ENCODE measurements at places on chromosomes 7 and 10.

DNA sequence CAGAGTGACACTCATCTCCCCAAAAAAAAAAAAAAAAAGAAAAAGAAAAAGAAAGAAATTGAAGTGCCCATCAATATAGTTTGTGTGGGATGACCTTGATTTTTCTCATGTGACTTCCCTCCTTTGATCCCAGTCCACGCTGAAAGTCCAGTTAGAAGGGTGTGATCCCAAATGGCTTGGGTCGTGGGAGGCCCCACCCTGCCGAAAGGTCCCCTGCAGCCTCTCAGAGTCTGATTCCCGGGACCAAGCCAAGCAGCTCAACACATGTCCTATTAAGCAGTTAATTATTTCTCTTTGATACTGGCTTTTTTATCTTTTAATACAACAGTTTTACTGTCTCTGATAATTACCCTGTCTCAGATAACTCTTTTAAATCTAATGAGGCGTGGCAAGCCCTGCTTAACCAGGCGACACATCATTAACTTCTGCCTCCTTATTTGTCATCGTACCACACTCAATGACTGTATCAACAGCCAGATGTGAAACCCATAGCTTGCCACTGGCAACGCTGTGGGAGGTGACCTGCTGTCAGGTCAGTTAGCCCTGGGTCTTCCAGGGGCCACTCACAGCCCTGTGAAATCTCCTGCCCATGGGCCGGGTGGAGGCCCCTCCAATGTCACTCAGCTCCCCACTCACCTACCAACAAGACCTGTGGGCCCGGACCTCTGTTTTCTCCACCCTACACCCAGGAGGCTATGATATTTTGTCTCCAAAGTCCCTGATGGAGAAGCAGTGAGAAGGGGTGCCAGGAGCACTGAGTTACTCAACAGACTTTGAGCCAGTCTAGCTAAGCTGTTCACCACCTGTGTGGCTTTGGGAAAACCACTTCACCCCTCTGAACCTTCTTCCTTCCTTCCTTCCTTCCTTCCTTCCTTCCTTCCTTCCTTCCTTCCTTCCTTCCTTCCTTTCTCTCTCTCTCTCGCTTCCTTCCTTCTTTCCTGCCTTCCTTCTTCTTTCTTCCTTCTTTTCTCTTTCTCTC, 110.0 kb upstream of the SFMBT2 start:
- no peak for DNase-seq

GRCh38 chr10:75772153-75772887, 340.9 kb downstream of the LRMDA start:
- no peak for DNase-seq

- DNase-seq: no peak
Observed at GRCh38 chr7:27462575-27463270, 200.0 kb downstream of the HIBADH start.

DNA sequence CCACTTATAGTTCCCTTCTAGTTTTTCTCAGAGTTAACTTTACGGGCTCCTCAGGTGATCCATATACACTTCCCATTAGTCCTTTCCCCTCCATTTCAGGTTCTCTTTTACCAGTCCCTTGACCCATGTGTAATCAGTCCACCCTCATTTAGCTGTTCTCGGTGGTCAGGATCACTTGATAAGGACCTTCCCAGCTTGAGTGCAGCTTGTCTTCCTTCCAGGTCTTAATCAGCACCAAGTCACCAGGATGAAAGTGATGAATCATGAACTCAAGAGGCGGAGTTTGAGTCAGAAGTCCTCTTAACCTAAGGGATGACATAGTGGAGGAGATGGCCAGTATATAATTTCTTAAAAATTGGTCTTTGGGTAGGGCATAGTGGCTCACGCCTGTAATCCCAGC, 63.1 kb upstream of the CNTNAP2 start:
- DNase-seq: no peak

GRCh38 chr7:116588225-116588624, 63.4 kb downstream of the CAV1 start:
- peak; percentile 71 for DNase-seq

DNA sequence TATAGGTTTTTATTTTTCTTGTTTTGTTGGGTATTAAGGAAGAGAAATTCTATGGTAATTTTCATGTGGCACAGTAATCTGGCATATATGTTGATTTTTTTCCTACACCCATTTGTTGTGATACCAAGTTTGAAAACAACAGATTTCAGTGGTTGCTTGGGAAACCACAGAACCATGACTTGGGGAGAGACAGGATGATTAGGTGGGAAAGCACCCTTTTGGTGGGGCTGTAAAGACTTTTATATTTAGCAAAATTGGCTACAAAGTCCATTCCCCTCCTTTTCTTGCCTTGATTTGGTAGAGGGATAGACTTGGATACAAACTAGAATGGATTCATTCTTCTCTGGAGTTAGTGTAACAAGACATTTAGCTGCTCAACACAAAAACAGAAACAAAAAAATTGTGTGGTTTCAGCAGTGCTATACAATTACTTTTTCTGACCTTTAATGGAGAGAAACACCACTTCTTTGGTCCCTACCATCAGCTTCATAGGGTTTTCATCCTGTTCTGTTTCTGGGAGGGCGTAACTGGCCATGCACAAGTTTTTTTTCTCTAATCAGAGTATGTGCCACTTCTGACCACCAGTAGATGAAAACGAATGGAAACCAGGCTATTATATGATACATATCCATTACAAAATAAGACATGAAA, 52.7 kb downstream of the FIGNL1 start:
- DNase-seq: no peak

DNA sequence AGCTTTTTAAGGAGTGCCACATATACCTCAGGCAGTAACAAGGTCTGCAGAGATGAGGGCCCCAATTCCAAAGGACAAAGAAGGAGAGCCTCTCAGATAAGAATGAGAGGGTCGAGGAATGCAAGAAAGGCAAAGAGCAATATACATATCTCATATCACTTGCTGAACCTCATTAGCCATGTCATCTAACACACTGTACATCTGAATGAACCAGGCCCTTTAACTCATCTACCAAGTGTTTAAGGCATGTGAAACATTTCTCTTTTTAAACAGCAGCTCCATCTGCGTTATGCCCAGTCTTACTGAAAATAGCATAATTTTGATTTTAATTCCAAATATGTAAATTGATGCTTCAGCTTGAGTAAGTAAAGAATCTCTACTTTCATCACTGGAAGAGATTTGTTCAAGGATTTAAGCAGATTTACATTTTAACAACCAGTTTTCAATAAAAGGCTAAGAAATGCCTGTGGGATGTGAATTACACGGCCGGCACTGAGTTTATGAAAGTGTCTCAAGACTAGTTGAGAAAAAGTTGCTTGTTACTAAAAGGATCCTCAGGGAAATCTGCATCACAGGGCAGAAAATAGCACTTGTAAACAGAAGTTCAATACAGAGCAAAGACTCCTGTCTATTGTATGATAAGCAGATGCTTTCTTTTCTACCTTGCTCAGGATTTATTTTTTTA, 123.8 kb upstream of the SLC26A5 start:
- DNase-seq: no peak

DNA sequence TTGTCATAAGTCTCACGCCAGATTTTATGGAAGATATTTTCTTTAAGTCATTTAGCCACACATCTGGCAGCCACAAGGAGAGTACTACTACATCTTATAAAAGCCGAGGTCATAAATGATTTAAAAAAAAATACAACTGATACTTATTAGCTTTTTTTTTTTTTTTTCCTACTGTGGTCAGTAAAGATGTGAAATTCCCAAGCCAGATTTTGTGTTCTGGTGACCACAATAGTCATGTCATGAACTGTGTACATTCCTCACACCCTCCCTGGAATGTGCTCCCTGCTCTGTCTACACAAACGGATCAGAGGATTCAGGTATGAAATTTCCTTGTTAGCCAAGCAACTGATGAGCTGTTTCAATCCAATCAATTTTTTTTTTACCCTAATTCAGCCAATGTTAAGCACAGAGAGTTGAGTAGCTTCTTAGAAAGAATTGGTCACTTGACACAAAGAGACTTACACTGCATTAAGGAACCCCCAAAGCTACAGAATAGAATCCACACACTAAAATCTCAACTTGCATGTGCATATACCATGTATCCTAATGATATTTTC, 54.7 kb downstream of the CHRM2 start:
- DNase-seq: peak; percentile 62

DNA sequence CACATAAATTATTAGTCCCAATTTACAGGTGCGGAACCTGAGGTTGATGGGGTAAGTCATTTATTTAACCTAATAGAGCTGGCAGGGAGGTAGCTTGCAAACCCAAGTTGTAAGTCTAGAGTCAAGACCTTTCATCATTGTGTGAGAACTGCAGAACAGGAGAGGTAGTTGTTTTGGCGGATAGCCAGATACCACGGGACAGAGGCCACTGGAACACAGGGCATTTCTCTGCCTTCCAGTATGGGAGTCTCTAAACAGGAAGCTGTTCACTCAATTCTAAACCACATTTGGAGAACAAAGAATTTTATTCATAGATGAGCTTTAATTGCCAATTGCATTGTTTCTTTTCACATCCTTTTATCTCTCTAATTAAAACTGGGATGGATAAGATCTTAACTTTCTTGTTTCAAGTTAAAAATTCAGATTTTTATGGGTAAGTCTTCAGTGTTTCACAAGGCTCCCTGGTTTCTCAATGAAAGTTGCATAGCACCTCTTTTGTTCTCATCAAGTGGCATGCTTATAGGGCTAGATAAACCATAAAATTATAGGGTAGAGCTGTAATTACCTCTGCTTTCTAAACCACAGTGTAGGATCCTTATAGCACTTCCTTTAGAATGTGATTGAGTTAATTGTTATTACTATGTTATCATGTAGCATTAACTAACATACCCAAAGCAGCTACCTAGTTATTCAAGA, 489.0 kb downstream of the GATA3 start:
- peak; percentile 59 for DNase-seq

DNA sequence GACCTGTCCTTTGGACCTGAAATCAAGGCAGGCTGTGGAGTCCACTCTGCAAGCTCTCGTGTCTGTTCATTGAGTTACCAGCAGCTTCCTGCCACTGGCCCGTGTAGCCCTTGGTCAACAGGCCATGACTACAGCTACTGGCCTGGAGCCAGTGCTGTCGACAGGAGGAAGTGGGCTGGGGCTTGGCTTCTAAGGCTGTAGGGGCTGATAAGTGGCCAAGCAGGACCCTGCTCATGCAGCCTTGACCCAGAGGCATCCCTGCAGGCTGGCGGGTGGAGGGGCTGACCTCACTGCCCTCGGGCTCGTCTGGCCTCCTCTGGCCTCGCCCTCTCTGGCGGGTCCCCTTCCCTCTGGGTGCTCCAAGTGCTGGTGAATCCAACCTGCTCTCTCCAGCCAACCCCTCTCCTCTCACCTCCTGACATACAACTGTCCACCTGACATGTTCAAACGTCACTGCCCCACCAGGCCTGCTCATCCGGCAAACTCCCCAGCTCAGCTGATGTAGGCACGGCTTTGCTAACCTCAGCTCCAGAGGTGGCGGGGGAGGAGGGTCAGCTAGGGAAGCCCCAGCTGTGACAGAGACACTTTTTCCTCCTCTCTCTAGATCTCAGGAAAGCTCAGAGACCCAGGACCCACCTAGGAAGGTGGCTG, 188.6 kb upstream of the LYZL2 start:
- no peak for DNase-seq

GRCh38 chr7:4822677-4823076, 39.2 kb downstream of the PAPOLB start:
- no peak for DNase-seq

GRCh38 chr7:157928171-157928794, 591.5 kb downstream of the DNAJB6 start:
- peak; percentile 31 for DNase-seq

DNA sequence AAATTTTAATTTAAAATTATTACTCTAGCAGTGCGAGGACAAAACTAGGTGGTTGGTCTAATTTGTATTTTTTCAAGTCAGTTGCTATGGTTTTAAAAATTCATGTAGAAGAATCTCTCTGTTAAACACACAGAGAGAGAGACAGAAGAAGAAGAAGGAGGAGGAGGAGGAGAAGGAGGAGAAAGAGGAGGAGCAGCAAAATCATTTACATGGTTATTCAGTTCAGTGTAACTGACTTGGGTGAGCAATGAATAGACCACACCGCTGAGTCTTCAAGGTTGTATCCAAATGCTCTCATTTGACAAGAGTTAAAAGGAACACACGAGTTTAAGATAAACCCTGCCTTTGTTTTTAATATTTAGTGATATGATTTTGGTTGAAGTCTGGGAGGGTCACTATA, 131.1 kb downstream of the PDE1C start:
- no peak for DNase-seq

- no peak for DNase-seq
Observed at GRCh38 chr7:127000725-127001124, 252.0 kb downstream of the GRM8 start.

DNA sequence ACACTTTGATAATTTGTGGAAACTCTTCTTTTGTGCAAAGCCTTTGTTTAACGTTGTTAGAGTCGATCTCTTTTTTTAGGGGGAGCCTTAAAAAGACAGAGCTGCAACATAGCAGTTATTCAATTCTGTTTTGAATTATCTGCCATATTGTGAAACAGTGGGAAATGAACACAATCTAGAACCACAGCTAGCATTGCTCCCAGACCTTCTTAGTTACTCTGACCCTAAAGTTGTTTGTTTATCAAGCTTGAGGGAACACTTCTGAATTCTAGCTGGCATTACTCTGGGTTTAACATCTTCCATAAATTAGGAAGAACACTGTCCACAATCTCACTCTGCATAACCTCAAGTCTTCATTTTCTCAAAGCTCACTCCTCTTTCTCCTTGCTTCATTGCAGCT, 217.7 kb downstream of the PRKG1 start:
- no peak for DNase-seq

DNA sequence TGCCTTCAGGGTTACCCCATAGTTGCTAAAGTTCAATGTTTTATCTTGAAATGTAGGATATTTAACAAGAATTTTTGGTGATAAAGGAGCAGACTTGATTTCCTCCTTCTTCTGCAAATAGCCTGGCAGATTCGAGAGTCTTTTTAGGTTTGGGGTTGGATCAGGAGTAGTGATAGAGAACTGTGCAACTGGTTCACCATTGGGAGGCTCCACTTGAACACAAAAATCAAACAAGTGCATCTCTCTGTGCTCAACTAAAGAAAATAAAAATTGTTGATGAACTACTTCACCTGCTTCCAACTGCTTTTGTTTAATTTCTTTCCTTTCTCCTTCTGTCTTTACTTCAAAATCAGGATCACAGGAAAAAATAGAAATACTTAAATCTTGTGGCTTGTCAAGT, 58.5 kb downstream of the MACC1 start:
- no peak for DNase-seq

DNA sequence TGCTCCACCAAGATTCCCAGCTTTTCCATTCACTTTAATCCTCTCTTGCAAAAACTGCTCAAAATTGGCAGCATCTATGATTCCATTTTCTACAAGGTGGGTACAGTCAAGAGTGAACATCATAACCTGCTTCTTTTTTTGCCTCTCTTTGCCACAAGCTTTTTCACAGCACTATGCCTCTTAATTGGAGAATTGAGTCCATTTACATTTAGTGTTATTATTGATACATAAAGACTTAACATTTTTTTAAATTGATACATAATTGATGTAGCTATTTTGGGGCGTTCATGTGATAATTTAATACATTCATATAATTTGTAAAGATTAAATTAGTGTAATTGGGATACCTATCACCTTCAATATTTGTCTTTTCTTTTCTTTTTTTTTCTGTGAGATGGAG, 18.8 kb downstream of the AS3MT start:
- no peak for DNase-seq

GRCh38 chr7:43664681-43665080, 64.6 kb downstream of the COA1 start:
- DNase-seq: no peak
